ENCODE measurements at places on chromosomes 4 and X. TPM values are rescaled to one million over a fixed set of nuclear protein-coding genes. Genes with fewer than 3 reads are reported as not detected.

The AFM gene
- total RNA-seq = not detected

The TMEM47 gene
- total RNA-seq = 43.4 TPM

The UBQLN2 gene
- 12.0 TPM for total RNA-seq

The IQSEC2 gene
- total RNA-seq = 4.2 TPM

The AKAP4 gene
- total RNA-seq = under 0.01 TPM

The SUPT20HL1 gene
- total RNA-seq = not detected

The FAAH2 gene
- total RNA-seq = 0.33 TPM

The CHRNA9 gene
- total RNA-seq = not detected

The TMEM144 gene
- total RNA-seq = 8.3 TPM

The CT55 gene
- not detected for total RNA-seq

The RASGEF1B gene
- 0.29 TPM for total RNA-seq

The MRFAP1L1 gene
- 27.1 TPM for total RNA-seq

The KLHL4 gene
- 44.6 TPM for total RNA-seq

The UGT2A3 gene
- total RNA-seq = not detected

The ITGB1BP2 gene
- total RNA-seq = 2.7 TPM

Measured in vein endothelial cell (primary cell).